ENCODE measurements at places on chromosomes 11 and 22.
A peak's percentile ranks its signal among the peaks of the same experiment; 100 is the strongest.

- DNase-seq: peak; percentile 79
Observed at GRCh38 chr11:126547161-126547560, 191.7 kb downstream of the ST3GAL4 start.

- no peak for DNase-seq
Observed at GRCh38 chr22:29702000-29702930, 17.5 kb upstream of the CABP7 start.

- DNase-seq: no peak
Observed at GRCh38 chr22:30315962-30316576, 10.7 kb downstream of the TBC1D10A start.

DNA sequence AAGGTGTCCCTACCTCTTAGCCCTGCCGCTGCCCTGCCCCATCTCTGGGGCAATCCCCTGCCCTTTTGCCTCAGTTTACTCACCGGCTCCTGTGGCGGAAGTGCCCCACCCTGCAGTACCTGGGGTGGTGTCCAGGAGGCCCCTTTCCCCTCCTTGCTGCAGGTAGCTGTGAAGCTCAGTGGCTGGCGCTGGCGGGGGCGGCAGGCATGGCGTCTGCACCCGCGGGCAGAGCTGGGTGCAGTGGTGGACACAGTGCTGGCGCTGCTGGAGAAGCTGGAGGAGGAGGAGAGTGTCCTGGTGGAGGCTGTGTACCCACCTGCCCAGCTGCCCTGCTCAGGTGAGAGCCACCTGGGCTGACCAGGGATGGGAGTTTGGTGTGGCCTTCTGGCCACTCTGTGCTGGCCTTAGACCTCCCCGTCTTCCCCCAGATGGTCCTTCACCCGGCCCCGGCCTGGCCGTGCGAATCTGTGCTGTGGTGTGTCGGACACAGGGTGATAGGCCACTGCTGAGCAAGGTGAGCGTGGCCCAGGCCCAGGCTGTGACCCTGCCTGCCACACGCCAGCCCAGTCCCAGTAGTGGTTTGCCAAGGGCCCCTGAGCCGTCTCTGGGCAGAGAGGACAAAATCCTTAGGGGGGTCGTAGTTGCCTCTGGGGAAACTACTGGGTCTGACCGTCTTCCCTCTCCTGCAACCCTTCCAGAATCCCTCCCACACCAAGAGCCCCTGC, 4.0 kb downstream of the CARNS1 start:
- DNase-seq: no peak

DNA sequence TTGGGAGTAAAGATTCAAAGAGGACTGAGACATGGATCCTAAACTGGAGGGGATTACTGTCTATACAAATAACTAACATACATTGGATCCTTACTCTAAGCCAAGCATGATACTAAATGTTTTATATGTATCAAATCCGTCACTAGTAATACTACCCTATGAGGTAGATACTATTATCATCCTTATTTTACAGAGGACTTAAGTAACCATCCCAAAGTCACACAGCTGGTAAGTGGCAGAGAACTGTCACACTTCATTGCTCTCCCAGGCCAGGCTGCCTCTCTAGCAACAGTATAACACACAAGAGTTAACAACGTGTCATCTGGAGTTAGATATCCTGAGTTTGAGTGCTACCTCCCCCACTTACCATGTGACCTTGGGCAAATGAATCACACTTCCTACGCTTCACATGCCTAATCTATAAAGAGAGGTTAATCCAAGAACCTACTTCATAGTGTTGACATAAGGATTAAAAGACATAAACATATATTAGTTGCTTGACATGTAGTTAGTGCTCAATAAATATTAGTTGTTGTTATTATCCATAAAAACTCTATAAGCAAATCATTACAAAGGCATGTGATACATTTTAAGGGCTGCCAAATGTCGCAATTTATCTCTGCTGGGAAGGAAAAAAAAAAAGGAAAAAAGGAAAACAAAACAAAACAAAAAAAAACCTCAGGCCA, 33.8 kb upstream of the SPON1 start:
- DNase-seq: peak; percentile 85

DNA sequence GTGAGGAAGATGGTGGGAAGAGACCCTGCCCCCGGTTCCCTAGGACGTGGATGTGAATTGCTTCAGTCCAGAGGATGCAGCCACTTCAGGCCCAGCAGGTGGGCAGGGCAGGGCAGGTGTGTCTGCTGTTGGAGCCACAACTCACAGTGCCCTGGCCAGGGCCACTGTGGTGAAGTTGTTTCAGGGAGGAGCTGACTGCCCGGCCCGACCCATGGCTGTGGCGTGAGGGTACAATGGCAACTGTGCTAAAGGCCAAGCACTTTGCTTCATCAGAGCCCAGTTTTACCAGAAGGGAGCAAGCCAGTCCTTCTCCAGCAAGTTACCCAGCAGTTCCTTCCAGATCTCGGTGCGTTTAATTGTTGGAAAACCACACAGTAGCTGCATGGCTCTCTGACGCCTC, 1174.4 kb downstream of the BRD1 start:
- DNase-seq: no peak

GRCh38 chr22:21094911-21095772, 49.4 kb downstream of the LRRC74B start:
- no peak for DNase-seq

DNA sequence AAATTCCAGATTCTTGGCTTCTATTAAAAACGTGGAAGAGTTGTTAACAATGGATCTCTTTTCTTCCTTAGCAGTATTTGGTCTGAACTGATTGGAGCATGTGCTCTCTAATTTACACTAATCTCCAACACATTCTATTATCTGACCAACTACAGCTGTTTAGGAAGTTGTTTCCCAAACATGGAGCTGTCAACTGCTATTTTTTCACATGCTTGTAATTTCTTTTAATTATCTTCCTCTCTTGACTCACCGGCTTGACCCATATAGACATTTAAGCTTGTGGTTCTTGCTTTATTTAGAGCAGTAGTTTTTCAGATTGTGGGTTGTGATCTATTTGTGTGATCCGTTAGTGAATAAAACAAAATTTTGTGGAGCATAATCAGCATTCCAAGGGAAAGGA, 40.8 kb downstream of the CTNND1 start:
- DNase-seq: no peak

GRCh38 chr11:120401506-120401905, 65.3 kb downstream of the ARHGEF12 start:
- no peak for DNase-seq

Data from fibroblast of mammary gland (primary cell).